PC-3 (cell line): ENCODE measurements at places on chromosomes 7 and 10. TPM values are rescaled to one million over a fixed set of nuclear protein-coding genes. Genes with fewer than 3 reads are reported as not detected.

DNA sequence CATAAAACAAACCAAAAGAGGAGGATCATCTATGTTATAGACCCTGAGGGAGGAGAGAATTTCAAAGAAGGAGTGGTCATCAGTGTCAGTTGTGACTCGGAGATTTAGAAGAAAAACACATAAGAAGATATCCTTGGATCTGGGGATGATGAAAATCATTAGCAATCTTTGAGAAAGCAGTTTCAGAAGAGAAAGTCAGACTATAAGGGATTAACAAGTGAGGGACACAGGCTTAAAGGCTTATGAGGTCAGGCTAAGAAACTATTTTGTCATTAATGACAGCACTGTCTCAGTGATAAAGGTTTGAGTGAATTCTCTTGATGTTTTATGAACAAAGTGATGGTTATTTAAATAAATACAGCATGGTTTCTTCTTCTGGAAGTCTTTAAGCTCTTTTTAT, 6.1 kb upstream of the GPR85 start:
- DNase-seq = no peak

DNA sequence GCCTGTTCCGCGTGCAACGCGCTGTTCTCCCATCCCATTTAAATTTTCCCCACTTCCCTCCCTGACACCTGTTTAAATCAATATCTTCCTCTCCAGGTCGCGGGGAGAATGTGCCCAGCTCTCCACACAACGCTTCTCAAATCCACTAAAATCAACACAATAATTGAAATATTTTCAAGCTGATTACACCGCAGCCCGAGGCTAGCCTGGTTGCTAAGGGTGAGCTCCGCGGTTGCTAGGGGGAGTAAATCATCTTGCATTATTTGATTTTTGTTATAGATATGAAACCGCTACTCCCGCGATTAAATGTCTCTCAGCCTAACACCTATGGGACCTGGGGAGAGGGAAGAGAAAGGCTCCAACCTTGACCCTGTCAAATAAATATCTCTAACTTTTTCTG, 36.2 kb downstream of the UNCX start:
- peak; percentile 59 for DNase-seq

DNA sequence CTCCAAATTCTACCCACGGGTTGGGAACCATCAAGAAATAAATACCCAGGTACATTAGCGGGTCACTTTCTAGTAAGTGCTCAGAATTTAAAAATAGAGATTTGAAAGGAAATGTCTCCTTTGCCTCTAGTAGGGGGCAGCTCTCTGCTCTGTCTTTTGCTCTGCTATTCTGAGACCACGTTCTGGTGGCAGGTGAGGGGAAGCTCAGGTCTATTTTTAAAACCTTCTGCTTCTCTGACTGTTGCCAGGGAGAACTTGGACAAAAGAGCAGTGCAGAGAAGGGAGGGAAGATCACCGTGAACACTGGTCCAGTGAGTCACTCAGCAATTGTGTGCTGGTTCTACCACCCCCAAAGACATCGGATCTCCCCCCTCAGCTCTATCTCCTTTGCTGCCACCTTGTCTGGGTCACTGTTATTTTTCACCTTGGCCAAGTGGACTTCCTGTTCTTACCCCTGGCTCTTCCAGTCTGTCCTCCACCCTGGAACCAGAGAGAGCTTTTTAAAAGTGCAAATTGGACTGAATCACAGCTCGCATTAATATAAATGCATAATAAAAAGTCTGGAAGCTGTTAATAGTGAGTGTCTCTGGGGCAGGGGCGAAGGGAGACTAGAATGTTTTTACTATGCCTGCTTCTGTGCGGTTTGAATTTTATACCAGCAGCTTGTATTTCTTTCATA, 72.4 kb upstream of the LOXL4 start:
- DNase-seq = peak; percentile 20

DNA sequence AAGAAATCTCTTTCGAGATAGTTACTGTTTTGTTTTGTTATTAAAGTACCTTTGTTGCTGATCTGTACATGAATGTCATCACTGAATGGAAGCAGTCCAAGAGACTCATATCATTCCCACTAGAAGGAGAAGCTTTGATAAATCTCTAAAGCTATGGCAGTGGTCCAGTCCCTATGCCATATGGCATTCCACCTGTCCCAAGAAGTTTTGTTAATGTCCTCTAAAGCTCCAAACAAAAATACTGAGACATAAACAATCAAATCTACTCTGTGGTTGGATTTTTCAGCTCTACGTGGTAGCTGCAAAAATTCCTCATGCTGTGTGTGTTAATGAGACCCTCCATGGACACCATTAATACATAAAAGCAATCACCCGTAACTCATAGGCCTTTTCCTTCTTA, 94.1 kb downstream of the LRRN3 start:
- no peak for DNase-seq

DNA sequence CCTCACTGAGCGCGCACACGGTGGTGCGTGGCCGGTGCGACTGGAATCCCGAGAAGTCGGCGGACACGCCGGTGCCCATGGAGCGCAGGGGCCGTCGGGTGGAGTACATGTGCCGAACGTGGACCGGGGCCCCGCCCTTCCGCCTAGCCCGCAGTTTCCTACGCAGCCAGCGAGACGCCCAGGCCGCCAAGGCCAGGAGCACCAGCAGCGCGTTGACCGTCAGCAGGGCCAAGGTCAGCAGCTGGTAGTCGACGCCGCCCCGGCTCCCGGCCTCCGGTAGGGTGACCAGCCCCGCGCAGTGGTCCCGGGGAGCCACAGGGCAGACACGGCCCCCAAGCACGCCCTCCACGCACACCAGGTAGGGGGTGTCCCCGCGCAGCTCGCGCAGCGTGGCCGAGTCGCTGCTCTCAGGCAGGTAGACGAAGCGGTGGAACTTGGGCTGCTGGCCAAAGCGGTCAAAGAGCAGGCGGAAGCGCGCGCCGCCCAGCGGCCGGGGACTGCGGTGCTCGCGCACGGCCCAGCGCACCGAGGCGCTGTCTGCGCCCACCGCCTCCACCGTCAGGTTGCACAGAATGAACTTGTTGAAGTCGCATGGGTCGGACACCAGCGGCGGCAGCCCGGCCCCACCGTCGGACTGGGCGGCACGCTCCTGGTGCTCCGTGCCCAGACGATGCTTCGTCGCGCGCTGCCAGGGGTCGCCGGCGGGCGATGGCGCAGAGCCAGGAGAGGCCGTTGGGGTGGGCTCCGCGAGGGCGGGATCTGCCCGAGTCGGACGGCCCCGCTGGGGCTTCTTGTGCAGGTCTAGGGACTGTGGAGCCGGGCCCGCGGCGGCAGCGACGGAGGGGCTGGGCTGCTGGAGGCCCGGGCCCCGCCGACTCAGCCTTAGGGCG, 2.2 kb downstream of the TRIL start:
- DNase-seq = peak; percentile 80

- DNase-seq = peak; percentile 95
These were observed 65.7 kb upstream of the PARD3 start for GRCh38 chr10:34880817-34881216.

DNA sequence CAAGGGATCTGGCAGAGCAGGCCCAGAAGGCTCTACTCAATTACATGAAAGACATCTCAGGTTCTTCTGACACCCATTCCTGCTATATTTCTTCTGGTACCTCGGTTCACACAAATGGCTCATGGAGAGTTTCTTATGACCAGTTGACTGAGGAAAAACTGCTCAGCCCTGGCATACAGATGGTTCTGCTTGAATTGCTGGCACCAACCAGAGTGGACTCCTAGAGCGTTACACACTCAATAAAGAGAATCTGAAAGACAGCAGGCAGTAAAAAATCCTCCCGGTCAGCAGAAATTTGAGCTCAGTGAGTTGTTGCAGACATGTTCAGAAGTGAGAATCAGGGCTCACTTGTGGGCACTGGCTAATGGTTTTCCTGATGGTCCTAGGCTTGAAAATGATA, 434.4 kb downstream of the TCERG1L start:
- DNase-seq = no peak

GRCh38 chr7:29384277-29384676, 179.4 kb upstream of the PRR15 start:
- no peak for DNase-seq

GRCh38 chr7:2982831-2983230, 60.8 kb downstream of the CARD11 start:
- DNase-seq = no peak

DNA sequence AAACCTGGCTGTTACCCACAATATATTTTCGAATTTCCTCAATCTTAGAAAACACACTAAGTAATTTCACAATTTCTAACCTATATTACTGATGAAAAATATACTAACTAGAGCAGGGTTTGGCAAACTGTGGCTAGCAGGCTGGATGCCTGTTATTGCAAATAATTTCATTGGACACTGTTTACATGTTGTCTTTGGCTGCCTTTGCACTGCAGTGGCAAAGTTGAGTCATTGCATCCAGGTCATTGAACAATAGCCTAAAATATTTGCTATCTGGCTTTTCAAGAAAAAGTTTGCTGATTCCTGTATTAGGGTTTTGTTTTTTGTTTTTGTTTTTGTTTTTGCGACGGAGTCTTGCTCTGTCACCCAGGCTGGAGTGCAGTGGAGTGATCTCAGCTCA, 47.2 kb downstream of the KIF11 start:
- DNase-seq = peak; percentile 48

- no peak for DNase-seq
These were observed 722.4 kb upstream of the AUTS2 start for GRCh38 chr7:68875857-68876256.

DNA sequence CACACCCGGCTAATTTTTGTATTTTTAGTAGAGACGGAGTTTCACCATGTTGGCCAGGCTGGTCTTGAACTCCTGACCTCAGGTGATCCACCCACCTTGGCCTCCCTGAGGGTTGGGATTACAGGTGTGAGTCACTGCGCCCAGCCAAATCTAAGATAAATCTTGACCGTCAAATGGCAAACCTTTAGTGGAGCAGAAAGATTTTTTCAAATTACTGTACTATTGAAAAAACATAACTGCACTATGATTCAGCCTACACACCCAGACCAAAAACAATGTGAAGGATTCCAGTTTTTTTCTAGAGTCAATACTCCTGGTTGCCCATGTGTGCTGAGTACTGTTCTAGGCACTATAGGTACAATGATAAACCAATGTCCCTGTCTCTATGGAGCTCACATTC, 33.9 kb upstream of the SVIL start:
- peak; percentile 77 for DNase-seq

GRCh38 chr10:99983280-99983988, 26.3 kb downstream of the DNMBP start:
- no peak for DNase-seq

GRCh38 chr10:54159924-54160323, 641.1 kb downstream of the PCDH15 start:
- DNase-seq = no peak

DNA sequence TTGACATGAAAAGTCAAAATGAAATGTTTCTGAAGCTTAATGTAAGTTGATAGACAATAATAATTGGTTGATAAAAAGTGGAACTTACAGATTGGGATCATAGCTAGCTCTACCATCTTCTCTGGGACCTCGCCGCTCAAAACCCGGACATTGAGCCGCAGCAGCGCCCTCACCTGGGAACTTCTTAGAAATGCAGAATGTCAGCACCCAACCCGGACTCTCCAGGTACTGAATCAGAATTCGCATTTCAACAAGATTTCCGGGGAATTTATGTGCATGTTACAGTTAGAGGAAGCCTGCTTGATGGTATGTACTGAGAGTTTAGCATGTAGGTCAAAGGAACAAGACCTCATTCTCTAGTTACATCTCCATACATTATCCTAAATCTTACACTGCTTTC, 36.7 kb upstream of the ABLIM1 start:
- DNase-seq = peak; percentile 26

DNA sequence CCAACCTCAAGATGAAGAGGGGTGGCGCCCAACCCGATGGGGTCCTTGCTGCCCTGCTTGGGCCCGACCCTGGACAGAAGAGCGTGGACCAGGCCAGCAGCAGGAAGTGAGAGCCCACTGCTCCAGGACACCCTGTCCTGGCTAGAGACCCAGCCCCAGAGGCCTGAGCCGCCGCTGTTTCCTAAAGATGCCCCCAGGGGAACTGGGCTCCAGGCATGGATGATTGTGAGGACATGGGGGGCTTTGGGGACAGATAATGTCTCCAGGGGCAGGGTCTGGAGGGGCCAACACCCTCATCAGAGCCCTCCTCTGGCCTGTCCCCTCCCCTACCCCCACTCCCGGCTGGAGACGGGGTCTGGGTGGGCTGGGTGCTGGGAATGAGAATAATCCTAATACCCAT, 71.7 kb downstream of the MYL10 start:
- DNase-seq = no peak

DNA sequence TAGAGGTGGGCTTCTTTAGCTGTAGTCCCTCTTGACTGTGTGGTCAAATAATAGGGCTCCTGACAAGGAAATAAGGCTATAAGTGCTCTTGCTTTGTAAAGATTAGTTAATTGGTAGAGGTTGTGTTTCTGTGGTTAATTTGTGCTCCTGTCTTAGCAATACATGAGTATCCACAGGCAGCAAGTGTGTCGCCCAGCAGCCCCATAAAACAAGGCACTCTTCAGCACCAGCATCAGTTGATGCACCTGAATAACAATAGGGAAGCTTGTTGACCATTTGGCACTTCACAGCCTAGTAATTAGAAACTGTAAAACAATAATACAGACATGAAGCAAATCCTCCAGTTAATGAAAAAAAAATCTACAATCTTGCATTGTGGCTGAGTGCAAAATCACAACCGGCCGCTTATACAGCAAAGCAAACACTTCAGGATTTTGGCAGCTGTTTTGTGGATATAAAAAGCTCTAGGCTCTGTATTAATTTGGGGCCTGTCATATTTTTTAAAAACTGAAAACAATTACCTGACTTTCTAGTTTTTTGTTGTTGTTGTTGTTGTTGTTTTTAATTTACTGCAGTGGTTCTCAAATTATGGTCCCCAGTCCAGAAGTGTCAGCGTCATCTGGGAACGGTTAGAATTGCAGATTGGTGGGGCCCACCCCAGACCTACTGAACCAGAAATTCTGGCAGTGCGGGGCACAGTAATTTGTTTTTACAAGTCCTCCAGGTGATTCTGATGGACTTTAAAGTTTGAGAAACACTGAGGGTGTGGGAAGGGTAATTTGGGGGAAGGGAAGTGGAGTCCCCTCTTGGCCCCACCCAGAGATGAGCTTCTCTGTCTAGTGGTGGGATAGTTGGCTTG, 56.8 kb downstream of the AUTS2 start:
- DNase-seq = no peak

DNA sequence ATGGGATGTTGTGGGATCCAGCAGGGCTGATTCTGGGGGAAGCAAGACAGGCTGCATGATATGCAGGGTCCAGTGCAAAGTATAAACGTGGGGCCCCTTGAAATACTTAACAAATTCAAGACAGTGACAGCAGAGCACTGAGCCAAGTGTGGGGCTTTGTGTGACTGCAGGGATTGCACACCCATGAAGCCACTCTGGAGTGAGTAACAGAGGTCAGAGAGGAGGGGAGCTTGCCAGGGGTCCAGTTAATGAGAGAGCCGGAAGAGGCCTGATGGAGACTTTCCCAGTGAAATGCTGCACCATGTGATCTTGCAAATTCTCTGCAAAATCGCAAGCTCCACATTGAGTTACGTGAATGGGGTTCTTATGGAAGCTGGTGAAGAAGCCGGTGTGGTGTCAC, 5.6 kb downstream of the NPVF start:
- no peak for DNase-seq

GRCh38 chr7:3245077-3245476, 56.0 kb upstream of the SDK1 start:
- DNase-seq = no peak

- DNase-seq = peak; percentile 99
These were observed 13.4 kb upstream of the PRF1 start for GRCh38 chr10:70615784-70616522.

The DGKB gene
- 0.15 and 0.69 TPM in 2 replicates for total RNA-seq

The NUTM2E gene
- 0.58 TPM in 1 of 2 replicates, not detected in the other for total RNA-seq

The GIMAP6 gene
- total RNA-seq = 1.2 TPM in 1 of 2 replicates, not detected in the other

The ENO4 gene
- 0.35 TPM in 1 of 2 replicates, not detected in the other for total RNA-seq
